ENCODE measurements at places on chromosomes 5 and 9. TPM values are rescaled to one million over a fixed set of nuclear protein-coding genes. Genes with fewer than 3 reads are reported as not detected.

DNA sequence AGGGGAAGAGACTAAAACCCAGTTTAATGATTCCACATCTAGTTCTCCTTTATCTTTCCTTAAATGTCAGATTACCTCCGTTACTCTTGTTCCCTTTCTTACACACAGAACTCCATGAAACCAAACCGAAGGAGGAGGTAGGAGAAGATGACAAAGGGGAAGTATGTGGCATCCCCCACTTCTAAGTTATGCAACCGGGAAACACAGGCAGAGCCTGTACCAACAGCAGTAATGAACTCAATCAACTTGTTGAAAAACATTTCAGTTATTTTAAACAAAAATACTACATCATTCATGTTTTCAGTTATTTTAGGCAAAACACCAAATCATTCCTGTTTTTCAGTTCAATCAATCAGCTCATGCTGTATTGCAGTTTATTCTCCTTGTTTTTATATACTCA, 101.8 kb downstream of the PCSK1 start:
- no peak for DNase-seq

DNA sequence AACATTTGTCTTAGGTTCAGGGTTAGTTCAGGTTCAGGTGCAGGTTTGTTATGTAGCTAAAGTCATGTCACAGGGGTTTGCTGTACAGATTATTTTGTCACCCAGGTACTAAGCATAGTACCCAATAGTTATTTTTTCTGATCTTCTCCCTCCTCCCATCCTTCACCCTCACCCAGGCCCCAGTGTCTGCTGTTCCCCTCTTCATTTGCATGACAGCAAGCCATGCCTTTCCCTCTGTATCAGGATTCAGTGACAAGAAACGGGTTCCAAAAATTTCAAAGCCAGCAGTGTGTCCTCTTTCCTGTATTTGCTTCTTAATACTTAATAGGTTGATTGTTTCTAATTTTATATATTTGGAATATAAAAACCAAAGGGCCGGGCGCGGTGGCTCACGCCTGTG, 330.8 kb upstream of the SGCD start:
- no peak for DNase-seq

GRCh38 chr5:112183103-112183711, 235.9 kb downstream of the EPB41L4A start:
- no peak for DNase-seq

DNA sequence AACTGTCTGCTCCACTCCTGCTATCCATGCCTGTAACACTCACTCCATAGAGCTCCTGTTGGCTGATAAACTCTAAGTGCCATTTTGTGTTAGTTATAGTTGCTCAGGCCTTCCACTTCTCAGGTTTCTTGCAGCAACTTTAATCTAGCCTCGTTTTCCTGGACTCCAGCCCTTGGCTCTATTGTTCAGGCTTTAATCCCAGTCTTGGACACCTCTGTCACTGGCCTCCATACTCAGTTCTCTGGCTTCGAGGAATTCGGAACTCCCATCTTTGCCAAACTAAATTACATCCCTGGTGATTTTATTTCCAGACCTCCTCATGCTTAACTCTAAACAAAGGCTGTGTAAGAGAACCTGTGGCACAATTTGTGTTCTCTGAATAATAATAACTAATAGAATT, 39.8 kb downstream of the EMB start:
- no peak for DNase-seq

DNA sequence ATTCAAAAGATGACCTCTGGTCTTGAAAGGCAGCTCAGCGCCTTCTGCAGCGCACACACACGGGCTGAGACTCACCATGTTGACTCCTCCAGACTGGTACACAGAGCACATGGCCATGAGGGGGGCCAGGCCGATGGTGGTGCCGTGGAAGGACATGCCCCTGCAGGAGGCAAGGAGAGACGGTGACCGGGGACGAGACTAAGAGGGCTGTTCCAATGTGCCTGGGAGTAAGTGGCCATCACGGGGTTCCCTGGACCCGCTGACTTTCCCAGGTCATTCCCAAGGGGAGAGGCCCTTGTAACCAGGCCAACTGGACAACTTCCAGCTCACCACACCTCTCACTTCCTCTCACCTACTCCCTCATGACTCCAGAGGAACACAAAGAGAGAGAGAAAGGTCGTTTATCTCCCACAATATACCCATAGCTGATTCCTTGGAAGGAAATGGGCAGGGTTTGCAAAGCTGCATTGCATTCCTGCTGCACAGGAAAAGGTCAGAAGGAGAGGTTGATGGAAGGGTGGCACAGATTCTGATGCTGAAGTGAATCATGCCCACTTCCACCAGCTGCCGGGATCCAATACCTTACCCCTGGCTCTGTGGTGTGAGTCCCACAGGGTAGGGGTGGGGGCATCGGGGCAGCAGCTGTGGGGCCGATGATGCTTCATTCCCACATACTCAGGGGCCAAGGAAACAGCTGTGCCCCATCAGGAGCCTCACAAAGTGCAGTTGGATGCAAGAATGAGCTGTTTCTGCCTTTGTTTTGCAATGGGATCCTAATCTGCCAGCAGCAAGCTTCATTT, 47.2 kb downstream of the NIPAL4 start:
- peak; percentile 68 for DNase-seq

DNA sequence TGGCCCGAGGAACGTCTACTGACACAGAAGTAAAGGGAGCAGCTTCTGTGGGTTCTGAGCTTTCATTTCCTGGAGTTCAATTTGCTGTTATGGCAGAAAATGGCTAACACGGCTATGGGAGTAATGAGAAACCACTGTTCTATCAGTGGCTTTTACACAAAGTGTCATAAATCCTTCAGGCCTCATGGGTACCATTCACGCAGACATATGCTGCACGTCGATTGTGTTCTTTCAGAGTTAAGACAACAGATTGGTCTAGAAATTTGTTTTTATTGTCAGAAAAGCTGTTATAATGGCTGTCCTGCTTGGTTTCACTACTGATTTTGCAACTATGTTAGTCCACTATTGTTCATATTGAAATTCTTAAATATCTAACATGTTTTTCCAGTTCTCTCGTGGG, 135.4 kb downstream of the ALDH1A1 start:
- no peak for DNase-seq

GRCh38 chr9:134570151-134570621, 71.4 kb upstream of the COL5A1 start:
- no peak for DNase-seq

GRCh38 chr9:133892193-133892920, 99.8 kb downstream of the VAV2 start:
- DNase-seq, result no peak

Gene SMIM33
- total RNA-seq, result not detected

Gene CEL
- total RNA-seq, result under 0.01 TPM

Gene FOXD4L5
- total RNA-seq, result under 0.01 TPM

Data from IMR-90 (cell line).